ENCODE measurements at places on chromosomes 2 and 18. TPM values are rescaled to one million over a fixed set of nuclear protein-coding genes. Genes with fewer than 3 reads are reported as not detected.

The AGBL5 gene
- 15.7 TPM for total RNA-seq

The METAP1D gene
- 3.9 TPM for total RNA-seq

The ERFE gene
- total RNA-seq = 0.30 TPM

The ABCB11 gene
- total RNA-seq = 0.65 TPM

The FN1 gene
- total RNA-seq = 1,607 TPM

The VAMP5 gene
- total RNA-seq = 80.7 TPM

The MEX3C gene
- 36.0 TPM for total RNA-seq

The HAAO gene
- total RNA-seq = not detected

The TCF23 gene
- total RNA-seq = not detected

The CHRNG gene
- not detected for total RNA-seq
